ENCODE measurements at places on chromosomes 5 and 9.

DNA sequence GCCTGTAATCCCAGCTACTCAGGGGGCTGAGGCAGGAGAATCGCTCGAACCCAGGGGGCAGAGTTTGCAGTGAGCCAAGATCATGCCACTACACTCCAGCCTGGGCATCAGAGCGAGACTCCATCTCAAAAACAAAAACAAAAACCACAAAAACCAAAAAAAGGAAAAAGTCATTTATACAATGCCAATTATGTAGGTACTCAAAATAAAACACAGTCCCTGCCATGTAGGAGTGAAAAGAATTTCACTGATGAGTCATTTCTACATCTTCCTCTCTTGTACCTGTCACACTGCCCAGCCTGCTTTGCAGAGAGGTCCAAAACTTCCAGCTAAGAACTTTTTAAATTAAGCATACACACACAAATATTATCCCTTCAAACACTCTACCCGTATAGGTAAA is 215.8 kb downstream of the EPB41L4A start:
- no peak for ATAC-seq

GRCh38 chr5:33832404-33833236 is 59.2 kb downstream of the ADAMTS12 start:
- no peak for ATAC-seq

DNA sequence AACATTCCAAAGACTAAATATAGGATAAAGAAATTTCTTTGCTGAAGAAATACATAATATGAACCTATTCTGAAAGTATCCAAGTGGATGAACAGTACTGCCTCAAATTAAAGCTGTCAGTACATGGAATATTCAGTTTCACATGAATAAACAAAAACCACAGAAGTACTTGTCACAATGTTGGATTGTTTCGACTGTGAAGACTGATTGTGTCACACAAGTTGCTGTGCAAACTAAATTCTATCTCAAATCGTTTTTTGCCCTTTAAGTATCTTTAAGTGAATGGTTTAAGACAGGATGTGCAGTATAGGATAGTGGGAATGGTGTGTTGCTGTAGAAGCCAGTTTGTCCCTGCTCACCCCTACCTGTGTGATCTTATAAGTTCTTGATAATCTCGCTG is 137.4 kb upstream of the OTULINL start:
- ATAC-seq: no peak

- ATAC-seq: no peak
Measured at GRCh38 chr9:134565316-134565915, 76.2 kb upstream of the COL5A1 start.

All from motor neuron (in vitro differentiated cells).